Activated CD8-positive, alpha-beta memory T cell treated with anti-CD3 and anti-CD28 coated beads for 1 hour (primary cell): ENCODE measurements at places on chromosomes 3 and 15.

GRCh38 chr3:106403371-106404145, 534.7 kb upstream of the CBLB start:
- no peak for DNase-seq

DNA sequence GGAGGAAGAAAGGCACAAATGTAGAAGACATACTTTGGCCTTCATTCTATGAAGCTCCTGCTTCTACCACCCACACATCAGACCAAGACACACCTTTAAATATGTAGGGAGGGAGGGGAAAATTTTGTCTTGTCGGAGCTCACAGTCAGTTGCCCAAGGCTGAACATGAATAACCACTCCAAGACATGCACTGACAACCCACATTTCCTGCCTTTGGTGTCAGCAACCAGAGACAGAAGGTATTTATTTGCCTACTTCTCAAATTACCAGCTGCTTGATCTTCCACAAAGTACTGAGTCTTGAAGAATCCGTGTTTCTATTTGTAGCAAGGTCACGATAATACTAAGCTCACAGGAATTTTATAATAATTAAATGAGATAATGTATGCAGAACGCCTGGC, 169.7 kb downstream of the KCNMB2 start:
- no peak for DNase-seq

DNA sequence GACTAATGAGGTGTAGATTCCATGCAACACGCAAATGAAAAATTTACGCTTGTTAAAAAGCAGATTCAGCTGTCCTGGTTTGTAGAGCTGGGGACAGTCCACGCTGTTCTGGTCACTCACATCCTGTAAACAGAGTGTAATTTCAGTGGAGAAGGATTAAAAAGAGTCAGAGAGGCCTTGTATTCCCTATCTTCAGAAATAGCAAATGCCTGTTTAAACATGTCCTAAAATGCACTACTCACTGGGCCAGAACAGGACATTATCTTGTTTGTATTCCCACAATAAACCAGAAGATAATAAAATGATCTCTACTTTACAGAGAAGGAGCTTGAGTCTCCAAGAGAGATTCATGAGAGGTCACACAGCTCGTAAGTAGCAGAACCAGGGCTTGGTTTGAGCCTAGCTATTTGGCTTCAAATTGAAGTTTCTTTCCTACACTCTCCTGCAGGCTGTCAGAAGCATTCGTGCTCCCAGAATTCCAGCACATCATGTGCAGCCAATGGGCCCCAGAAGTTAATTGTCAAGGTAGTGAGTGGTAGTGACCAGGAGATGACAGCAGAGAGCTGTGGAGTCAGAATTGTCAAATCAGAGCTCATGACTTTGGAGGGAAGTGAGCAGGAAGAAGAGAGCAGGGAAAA, 242.5 kb downstream of the ATP8B4 start:
- no peak for DNase-seq

GRCh38 chr3:10949197-10949596, 43.4 kb upstream of the SLC6A1 start:
- no peak for DNase-seq

GRCh38 chr3:109480014-109480413, 142.7 kb upstream of the DPPA4 start:
- no peak for DNase-seq

DNA sequence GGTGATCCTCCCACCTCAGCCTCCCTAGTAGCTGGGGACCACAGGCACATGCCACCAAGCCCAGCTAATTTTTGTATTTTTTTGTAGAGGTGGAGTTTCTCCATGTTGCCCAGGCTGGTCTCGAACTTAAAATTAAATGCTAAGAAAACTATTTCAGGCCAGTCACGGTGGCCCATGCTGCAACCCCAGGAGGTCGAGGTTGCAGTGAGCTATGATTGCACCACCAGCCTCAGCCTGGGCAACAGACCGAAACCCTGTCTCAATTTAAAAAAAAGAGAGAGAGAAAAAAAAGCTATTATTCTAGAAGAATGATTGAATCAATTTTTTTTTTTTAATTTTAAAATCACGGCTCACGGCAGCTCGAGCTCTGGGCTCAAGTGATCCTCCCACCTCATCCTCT, 4.7 kb downstream of the SLC51A start:
- no peak for DNase-seq

GRCh38 chr3:3240986-3241385, 61.5 kb upstream of the CRBN start:
- no peak for DNase-seq

DNA sequence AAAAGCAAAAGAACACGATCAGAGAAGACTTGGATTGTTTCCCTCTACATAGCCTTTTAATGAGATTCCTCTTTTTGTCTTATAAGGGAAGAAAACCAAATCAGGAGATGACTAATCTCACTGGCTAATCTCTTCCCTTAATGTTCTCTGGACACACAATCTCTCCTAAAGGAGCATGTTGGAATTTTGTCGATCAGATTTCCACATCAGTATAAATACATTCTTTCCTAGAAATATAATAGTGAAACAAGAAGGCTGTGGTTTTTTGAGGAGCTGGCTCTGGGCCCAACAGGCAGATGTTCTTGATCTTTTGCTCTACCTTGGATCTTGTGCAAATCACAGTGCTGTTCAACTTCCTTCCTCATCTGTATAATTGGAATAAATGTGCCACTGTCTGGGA, 94.0 kb downstream of the GTPBP8 start:
- DNase-seq, result no peak
